ENCODE measurements at places on chromosomes 3 and 15.

DNA sequence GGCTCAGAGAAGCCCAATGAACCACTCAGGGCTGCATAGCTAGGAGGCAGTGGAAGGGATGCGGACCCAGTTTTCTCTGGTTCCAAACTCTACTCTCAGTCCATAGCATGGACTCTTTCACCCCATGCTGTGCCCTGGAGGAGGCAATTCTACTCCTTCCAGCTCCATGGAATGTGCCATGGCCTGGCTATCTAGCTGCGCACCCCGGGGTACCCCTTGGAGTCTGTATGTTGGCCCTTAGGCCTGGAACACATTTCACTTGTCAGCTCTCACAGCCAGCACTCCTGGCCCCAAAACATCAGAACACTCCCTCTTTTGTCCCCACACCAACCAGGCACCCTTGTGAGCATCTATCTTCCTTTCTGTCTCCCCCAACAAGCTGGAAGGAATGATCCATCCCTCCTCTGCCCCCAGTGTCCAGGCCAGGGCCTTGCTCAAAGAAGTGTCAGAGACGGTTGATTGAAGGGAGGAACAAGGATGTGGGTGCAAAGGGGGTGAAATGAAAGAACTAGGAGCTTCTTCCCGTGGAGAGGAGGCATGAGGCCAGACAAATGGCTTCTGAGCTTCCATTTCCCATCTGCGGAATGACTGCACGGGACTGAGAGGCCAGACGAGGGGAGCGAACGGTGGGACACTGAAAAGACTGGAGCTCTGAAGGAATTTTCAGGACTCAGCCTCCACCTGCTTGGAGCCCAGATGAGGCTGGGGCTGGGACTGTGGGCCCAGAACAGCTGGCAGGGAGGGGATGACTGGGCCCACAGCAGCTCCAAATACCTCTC, 2.8 kb downstream of the PRSS50 start:
- DNase-seq: no peak

DNA sequence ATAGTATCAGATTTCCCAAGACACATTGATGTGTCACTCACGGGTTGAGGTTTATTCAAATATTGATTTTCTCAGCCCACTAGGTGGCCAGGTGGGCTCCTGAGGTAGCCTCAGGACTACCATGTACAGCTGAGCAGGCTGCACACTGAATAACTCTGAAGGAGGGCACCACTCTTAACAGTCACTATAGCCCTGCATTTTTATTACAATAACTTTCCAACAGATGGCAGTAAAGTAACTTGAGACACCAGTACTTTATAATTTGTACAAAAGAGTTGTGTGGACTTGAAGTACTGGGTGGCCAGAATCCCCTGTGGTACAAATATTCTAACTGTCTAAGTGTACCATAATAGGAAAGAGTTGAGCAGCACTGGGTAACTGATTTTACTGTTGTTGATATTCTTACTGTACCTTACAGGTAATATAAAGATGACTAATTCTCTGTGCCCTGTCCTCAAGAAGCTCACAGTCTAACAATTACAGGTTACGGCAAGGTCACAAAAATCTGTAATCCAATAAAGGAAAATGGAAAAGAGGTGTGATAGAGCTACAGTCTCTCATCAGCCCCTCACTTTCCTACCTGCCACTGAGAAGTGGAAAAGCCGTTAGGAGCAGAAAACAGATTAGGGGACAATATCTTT, 76.0 kb downstream of the ETFA start:
- DNase-seq: no peak

DNA sequence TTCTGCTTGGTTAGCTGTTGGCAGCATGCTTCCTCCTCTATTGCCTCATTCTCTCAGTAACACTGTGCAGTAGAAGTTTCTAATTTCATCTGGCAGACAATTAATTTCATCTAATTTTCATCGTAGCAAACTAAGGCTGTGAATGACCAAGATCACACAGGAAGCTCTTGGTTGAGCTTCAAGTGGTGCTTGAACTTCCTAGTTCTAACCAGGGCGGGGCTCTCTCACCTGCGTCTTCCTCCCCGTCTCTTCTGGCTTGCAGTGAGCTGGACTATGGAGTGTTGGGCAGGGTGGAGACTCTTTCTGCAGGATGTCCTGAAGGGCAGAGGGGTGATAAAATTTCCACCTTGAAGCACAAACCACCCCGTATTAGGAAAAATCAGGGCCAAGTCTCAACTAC, 2.0 kb upstream of the IL16 start:
- DNase-seq: no peak

DNA sequence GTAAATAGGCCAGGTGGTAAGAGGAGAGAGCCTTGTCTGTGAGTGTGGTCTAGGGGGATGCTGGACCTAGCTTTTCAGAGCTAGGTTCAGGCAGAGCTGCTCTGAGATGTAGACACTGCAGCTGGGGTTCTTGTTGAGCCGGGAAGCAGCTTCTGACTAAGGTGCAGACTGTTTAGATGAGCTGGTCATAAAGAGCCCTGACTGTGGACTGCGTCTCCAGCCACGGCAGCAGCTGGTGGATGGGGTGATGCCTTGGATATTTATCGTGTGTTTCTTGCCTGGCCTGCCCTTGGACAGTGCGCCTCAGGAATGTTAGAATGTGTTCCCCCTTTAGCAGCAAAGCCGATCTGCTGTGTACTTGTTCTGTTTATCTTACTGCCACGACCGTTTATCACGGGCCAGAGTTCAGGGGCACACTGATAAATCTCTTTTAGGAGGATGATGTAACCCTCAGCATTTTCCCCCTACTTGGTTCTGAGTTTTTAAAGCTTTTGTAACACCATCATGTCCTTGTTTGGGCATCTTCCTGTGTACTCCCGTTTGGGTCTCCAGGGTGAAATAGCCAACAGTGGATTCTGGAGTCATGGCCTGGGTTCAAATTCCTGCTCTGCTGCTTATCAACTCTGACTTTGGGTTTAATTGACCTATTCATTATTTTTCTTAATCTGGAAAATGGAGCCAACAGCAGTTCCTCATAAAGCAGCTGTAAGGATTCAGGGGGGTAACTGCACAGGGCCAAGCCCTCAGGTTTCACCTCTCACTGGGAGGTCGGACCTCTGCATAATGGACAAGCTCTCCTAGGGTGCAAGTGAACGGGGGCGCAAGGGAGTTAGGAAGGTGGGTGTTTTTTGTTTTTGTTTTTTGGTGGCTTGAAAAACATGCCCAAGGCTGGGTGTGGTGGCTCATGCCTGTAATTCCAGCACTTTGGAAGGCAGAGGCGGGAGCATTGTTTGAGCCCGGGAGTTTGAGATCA, 51.4 kb downstream of the FLNB start:
- no peak for DNase-seq

- DNase-seq: no peak
Measured at GRCh38 chr3:41104147-41104546, 95.2 kb upstream of the CTNNB1 start.

- DNase-seq: no peak
Measured at GRCh38 chr15:34591306-34591705, 7.9 kb upstream of the GOLGA8B start.

- no peak for DNase-seq
Measured at GRCh38 chr3:185822221-185823000, 2.4 kb downstream of the IGF2BP2 start.

- no peak for DNase-seq
Measured at GRCh38 chr15:27965546-27965945, 133.6 kb downstream of the OCA2 start.

DNA sequence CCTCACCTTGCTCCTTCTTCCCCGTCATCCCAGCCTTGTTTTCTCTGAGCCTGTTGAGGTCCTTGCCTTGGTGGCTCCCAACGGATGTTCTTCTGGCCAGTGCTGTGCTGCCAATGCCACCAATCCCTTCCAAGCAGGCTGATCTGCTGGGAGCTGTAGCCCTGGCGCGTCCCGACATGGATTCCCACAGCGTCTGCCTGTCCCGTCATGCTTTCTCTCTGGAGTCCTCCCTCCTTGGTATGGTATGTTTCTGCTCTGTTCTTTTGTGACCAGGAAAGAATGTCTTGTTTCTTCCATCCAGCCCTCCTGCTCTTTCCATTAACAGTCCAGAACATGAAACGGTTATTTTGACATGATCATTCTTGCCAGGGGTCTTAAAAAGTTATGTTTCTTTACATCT, 10.0 kb downstream of the LIMD1 start:
- no peak for DNase-seq

DNA sequence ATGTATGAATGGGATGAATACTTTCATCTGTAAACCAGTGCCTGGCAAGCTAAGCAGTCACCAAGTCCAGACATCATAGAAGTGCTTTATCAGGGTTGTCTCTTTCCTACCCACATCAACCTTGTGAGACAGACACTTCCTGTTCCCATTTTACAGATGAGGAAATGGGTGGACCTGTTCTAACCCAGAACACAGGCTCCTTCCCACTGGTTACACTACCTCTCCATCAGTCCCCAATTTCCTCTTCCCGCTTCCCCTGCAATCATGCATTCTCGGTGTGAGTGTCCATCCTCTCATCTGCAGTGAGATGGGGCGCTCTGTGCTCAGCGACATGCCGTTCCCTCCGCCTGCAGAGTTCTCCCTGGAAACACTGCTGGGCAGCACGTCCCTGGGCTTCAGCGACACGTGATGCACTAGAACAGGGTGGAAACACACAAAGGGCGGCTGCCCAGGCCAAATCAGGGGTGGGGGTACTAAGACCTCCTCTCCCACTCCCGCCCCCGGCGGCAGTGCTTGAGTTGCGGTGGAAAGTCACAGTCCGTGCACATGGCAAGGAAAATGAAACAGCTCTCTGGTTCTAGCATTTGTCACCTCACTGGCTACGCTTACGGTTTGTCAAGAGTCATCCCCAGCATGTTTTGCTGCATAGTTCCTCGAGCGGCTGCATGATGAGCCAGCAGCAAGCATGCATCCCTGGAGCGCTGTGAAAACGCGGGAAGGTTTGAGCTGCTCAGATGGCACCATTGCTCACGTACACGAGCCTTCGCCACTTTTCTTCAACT, 201.1 kb downstream of the ADAMTS17 start:
- DNase-seq: no peak

DNA sequence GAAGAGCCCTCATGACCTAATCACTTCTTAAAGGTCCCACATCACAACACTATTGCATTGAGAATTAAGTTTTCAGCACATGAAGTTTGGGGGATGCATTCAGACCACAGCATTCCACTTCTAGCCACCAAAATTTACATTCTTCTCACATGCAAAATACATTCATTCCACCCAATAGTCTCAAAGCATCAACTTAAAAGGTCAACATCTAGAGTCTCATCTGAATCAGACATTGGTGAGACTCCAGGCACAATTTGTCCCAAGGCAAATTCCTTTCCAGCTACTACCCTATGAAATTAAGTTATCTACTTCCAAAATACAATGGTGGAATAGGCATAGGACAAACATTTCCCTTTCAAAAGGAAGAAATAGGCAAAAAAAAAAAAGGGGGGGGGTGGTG, 64.9 kb downstream of the PLSCR2 start:
- DNase-seq: no peak

DNA sequence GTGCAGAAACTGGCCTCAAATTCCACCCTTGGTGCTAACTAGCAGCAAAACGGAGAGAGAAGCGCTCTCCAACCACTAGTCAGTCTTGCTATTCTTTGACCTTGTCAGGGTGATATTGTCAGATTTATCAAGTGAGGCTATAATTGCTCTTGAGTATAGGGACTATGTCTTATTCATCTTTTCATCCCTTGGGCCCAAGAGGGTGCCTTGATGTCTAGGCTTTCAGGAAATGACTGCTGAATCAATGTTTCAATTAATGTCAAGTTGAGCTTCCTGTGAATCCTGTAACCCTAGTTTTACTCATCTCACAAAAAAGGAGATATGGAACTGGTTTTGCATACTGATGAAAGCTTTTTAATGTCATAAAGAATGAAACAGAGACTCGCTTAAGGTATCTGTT, 701.3 kb downstream of the EDEM1 start:
- no peak for DNase-seq

DNA sequence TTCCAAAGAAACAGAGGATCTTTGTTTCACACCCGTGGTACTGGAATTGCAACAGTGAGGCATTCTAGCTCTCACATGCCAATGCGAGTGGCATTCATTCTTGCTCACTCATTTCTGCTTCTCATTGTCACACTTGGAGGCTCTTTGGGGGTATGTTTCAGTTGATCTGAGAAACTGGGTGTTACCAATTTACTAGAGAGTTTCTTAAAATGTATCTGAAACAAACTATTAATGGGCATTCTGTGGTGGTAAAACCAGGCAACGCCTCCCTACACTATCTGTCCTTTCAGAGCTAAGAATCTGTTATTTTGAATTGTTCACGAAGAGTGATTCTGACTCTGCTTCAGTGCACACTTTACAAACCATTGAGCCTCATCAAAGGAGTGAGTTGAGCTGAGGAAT, 140.6 kb upstream of the BHLHE40 start:
- DNase-seq: no peak

DNA sequence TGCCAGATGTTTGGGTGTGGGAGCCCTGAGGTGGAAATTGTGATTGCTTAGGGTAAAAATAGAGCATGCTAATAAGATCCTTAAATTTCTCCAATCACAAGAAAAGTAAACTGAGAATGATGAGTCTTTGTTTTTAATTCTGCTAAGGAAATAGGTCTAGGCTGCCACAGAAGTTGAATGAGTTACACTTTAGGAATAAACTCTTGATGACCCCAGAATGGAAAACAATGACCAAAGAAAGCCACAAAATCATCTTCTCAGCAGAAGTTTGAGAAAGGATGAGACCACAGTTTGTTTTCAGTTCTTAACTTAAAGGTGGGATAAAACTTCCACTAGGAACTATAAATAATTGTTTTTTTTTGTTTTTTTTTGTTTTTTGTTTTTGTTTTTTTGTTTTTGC, 164.6 kb upstream of the BCL6 start:
- no peak for DNase-seq

DNA sequence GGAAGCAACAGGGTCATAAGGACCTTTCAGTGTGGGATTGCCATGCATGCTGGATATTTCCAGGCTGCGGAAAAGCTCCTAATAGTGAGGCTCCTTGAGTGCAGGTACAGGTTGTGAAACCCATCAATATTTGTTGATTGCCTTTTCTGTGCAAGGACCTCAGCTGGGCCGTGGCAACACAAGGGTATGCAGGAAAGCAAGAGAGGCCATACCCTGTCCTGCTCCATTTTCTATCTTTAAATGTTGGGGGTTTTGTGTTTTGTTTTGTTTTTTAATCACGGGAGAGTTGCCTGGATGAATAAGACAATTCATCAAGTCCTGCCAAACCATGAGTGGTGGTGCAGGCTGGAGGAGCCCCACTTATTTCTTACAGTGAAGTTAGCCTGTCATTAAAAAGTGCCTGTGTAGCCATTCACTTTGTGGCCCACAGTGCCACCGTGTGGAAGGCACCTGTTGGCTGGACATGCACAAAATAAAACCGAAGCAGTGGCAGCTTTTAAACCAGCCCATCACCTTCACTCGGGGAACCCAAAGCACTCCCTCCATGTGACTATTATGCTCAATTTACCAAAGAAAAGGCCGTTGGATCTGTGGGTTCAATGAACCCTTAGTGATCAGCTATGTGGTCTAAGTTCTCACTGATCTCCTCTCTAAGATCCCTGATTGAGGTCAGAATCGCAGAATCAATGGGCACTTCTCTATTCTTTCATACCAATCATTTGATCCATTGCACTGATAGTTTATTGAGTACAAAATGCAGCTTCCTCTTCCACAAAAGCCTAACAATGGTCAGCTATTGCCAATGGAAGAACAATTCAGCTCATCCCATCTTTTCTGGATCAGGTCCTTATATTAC, 42.2 kb downstream of the CLDN18 start:
- DNase-seq: no peak

GRCh38 chr3:194294199-194294894, 56.8 kb downstream of the CPN2 start:
- DNase-seq: no peak

GRCh38 chr3:171190668-171191067, 164.1 kb upstream of the SLC2A2 start:
- DNase-seq: no peak
